SK-N-DZ (cell line): ENCODE measurements at places on chromosomes 11 and 22.

- no peak for DNase-seq
Observed at GRCh38 chr22:37559901-37560607, at the start of gene CDC42EP1. TSS of gene CDC42EP1 (plus strand) at chr22:37560480. CDS start at chr22:37566350, 5,870 bp downstream.

- no peak for DNase-seq
Observed at GRCh38 chr11:65316227-65317024, 1.8 kb downstream of the CDC42EP2 start.

DNA sequence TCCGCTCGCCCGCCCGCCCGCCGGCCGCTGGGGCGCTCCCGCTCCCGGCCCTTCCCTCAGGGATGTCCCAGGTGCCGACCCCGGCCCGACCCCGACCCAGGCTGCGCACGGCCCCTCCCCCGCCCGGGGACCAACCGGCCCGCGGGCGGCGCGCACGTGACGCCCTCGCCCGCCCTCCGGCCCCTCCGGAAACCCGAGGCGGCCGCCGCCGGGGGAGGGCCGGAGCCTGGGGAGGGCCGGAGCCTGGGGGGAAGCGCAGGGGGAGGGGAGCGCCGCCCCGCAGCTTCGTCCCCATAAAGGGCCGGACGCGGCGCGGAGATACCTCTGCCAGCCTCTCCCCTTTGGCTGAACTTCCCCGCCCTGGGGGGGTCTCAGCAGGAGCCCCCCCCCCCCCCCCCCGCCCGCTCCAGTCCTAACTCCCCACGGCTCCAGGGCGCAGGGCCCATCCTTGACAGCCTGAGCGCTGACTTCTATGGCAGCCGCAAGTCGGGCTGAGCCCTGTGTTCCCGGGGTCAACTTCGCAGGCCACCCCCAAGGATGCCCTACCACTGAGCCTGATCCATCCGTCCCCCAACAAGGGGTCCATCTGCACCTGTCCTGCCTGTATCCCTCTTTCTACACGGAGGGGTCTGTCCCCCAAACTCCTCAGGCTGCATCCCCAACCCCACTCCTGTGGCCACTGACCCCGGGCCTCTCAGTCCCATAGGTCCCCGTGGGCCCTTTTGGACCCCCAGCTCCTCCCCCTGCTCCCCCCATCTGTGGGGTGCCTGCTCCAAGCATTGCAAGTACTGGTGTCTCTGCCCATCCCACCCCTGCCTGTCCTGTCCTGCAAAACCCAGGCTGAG lies at the start of gene MAPK12:
MAPK12 (minus strand) TSS at position 69 of the 845 bp plus-strand sequence. CDS start 174 bp downstream, outside the sequence.
- DNase-seq = peak; percentile 65

GRCh38 chr11:12695873-12696272 lies 21.7 kb downstream of the TEAD1 start:
- no peak for DNase-seq

- DNase-seq = no peak
Observed at GRCh38 chr11:74341921-74342320, 30.5 kb upstream of the P4HA3 start.

DNA sequence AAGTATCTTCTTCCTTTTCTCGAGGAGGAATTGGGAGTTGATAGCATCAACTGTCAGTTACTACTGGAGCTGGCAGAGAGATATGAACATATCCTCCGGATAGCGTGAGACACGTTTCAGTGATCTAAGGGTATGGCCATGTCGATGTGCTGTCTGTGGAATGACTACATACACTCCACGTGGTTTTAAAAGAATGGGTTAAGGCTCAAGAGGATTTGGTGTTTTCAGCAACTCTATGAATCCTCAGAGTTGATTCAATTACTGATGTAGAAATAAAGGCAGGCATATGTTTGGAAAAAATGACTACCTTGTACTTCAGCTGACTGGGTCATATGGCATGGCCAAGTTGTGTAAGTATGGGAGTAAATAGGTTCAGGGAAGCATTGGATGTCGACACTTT lies 22.9 kb downstream of the MMP13 start:
- no peak for DNase-seq

DNA sequence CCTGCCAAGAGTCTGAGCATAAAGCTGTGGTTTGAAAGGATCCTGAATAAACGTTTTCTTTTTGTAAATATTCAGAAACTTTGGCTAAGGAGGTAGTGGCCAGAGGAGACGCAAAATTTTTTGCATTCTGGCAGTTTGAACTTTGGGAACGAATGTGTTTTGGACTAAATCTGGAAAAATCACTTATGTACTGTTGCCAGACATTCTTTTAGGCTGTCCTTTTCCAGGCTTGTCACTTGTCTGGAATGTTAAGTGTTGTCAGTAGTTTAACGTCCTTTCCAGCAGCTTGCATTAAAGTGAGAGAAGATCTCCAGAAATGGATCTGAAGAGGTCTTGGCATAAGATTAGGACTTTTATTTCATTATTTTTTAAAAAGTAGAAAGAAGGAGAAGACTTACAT lies 18.5 kb downstream of the SPECC1L start:
- DNase-seq = no peak

- DNase-seq = no peak
Observed at GRCh38 chr11:110505528-110506284, 76.0 kb downstream of the FDX1 start.

- DNase-seq = no peak
Observed at GRCh38 chr11:22405377-22405776, 67.2 kb downstream of the SLC17A6 start.

GRCh38 chr11:57515332-57516060 lies at the start of gene SLC43A1:
TSS of gene SLC43A1 (minus strand) at chr11:57515702. CDS start at chr11:57514111, 1,591 bp downstream.
- peak; percentile 47 for DNase-seq

- DNase-seq = no peak
Observed at GRCh38 chr22:44088976-44089570, 65.0 kb downstream of the PARVB start.

- DNase-seq = no peak
Observed at GRCh38 chr11:66858186-66858938, 1.5 kb downstream of the LRFN4 start.

DNA sequence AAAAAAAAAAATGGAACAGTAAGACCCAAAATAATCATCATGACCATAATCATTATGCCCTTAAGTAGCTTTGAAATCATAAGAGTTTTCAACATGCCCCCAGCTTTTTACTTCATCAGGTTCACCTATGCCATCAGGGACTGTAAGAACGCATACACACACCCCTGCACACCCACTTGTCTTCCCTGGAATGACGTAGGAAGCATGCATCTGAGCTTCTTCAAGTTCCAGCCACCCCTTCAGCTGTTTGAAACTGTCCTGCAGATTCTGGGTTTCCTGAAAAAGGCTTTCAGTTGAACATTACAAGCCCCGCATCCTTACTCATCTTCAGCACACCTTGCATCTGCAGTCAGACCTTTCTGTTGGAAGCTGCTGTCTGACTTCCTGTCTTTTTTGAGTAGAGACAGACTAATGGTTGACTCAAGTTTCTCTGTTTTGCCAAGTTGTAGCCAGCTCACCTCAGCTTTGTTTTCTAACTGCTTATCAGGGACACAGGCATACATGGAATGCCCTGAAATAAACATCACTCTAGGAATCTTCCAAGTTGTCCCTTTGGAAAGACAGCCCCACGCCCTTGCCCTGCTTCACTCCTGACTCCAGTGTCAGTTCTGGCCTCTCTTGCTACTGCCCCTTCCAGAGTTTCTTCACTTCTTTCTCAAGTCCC lies 37.0 kb downstream of the ARHGAP1 start:
- no peak for DNase-seq

GRCh38 chr11:15118431-15118830 lies 3.7 kb downstream of the INSC start:
- no peak for DNase-seq

GRCh38 chr11:8258289-8258688 lies 5.4 kb downstream of the LMO1 start:
- DNase-seq = no peak

DNA sequence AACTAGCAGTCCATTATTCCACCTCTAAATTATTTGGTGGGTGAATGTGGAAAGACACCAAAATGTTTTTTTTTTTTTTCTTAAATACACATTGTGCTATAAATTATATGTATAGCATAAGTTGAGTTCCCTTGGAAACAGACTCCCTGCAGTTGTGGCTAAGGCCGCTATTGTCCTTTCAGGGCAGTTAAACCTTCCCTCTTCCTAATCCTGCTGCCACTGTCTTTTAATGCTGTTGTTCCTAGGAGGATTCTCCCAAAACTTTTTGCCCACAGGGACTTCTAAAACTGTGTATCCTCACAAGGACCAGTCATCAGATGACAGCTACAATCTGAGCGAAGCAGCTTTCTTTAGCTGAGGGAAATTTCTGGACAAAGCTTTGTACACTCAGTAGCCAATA lies 478.9 kb upstream of the CHORDC1 start:
- DNase-seq = no peak

DNA sequence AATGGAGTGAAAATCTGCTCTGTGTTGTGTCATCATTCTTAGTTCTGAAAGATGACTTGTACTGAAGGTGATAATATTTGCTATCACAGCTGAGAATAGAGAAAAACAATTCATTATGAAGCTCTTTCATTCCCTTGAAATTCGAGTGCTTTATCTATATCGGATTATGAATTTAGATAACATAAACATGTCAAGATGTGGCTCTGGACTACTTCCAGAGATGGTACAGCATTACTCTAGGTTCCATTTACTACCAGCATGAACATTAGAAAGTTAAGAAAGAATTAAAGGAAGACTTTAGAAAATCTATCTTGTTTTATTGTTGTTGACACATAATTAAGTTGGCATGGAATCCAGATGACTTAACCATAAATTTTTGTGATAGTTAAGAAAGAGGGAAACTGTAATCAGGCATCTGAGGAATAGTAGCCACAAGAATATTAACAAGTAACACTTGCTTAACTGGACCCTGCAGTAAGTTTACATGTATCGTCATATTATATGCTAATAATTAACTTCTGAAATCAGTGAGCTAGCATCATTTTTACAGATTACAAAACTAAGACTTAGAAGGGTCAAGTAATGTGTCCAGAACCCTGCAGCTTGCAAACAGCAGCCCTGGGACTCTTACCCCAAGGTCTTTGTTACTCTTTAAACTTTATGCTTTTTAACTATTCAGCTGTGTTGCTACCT lies 182.6 kb downstream of the DDX10 start:
- DNase-seq = peak; percentile 80

DNA sequence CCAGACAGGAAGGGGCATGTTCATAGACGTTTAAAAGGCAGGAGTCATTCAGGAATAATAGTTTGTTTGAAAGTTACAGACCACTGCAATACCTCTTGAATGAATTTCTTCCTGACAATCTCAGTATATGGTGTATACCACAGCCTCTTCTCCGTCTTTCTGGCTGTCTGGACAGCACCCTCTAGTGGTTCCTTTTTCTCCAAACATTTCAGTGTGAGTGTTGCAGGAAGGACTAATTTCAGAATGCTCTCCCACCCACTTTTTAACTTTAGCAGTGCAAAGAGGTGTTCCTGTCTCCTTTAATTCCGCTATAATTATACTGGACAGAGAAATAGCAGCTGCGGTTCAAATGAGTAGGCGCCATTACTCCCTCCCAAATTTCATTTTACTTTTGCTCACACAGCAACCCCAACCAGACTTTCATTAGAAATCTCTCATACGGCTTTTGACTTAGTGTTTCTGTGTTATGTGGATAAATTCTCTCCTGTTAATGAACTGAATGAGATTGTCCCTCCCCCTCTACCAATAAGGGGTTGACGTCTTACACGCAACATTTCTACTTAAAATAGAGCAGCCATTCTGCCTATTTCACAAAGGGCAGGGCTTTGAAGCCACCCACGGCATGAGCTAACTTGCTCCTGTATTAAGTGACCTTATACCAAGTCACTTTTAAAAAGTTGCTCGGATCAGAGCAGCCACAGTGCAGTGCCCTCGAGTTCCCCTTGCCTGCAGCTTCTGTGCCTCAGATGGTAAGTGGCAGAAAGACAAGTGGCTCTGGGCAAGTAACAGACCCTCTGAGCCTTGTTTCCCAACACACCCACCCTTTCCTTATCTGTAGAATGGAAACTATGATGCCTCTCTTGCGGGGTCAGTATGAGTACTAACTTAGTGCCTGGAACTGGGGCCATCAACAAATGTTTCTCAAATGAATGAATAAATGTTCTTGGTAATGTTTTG lies 368.6 kb downstream of the OPCML start:
- peak; percentile 1 for DNase-seq

GRCh38 chr11:60872961-60873524 lies 5.7 kb downstream of the ZP1 start:
- no peak for DNase-seq

- no peak for DNase-seq
Observed at GRCh38 chr11:123040111-123040432, 21.9 kb downstream of the HSPA8 start.

DNA sequence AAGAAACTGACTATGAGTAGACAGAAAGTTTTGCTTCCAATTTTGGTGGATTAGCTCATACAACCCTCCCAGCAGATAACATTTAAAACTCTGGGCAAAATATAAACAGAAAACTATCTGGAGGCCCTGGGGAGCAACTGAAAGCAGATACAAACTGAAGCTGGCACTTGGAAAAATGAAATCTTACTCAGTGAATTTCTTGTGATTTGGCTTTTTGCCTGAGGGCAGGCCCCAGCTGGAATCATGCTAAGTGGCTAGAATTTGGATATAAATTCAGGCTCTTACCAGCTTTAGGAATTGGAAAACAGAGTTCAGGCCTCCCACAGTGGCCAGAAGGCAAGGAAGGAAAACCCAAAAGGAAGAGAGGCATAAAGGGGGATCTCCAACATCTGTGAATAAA lies 85.8 kb downstream of the EFCAB6 start:
- no peak for DNase-seq

DNA sequence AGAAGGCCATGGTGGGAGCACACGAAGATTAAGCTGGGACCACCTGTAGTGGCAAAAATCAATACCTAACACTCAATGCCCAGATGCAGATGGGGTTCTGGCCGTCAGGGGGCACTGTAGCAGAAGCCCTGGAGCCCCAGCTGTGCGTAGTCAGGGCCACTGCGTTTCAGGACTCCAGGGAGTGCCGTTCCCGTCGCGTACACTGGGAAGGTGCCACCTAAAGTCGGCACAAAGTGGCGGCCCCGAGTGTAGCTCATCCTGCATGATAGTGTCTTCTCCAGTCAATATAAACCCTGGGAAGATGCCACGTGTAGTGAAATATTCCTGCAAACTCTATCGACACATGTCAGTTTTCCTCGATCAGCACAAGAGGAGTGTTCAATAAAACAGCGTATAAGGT lies 123.8 kb upstream of the NTM start:
- DNase-seq = no peak

DNA sequence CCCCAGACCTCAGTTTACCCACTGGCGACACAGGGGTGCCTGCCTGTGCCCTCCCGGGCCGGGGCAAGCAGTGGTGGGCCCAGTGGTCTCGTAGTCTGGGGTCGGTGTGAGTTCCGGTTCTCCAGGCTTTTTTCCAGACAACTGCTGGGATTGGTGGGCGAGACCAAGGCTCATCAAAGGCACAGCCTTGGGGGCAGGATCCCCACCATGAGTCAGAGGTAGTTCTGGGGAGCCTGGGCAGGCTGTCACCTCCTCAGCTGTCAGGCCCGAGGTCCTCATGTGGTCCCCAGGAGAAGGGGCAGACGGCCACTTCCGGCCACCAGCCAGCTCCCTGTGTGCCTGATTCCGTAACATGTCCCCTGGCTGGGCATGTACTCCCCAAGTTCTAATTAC lies 827 bp upstream of the MUC2 start:
- no peak for DNase-seq

- no peak for DNase-seq
Observed at GRCh38 chr11:122319085-122319484, 203.1 kb upstream of the BLID start.

GRCh38 chr11:32141745-32142546 lies 51.1 kb downstream of the RCN1 start:
- no peak for DNase-seq
